ENCODE measurements at places on chromosomes 16 and 17.

- DNase-seq = peak; percentile 89
Observed at GRCh38 chr17:9465210-9465921, 110.3 kb downstream of the STX8 start.

DNA sequence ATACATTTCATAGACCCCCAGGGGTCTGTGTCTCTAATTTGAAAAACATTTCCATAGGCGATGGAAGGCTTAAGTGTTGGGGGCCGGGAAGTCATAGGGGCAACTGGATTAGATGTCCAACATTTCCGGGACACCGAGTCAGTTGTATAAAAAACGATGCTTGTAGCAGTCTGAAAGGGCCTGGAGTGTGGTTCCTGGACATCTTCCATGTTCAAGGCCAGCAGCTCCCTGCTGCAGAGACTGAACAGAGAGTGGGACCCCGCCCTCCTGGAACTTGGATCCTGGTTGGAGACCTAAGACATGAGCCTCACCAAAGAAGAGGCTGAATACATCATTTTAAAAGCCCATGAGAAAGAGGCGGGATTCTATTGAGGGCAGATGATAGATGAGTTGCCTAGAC lies 82.0 kb upstream of the ZNF423 start:
- no peak for DNase-seq

- no peak for DNase-seq
Observed at GRCh38 chr17:48622857-48623256, 3.3 kb downstream of the HOXB9 start.

DNA sequence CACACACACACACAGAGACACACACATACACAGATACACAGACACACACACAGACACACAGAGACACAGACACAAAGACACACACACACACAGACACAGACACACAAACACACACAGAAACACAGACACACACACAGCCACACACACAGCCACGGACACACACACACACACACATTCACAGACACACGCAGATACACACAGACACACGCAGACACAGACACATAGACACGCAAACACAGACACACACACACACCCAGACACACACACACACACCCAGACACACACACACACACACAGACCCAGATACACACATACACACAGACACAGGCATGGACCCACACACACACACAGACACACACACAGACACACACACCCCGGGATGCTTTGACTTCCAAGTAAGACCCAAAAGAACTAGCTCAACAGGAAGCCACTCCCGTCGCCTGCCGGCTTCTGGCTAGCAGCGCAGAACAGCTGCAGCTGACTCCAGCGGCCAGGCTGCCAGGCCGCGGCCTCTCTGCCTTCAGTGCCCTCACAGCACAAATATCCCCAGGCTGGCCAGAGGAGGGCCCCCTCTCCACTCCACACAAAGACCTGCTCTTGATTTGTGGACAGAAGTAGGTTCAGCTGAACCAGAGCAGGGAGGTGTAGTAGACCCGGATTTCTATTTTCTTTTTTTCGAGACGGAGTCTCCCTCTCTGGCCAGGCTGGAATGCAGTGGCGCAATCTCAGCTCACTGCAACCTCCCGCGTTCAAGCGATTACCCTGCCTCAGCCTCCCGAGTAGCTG lies 6.0 kb upstream of the CHRNE start:
- peak; percentile 94 for DNase-seq

Data from dermis microvascular lymphatic vessel endothelial cell (primary cell).